ENCODE measurements at places on chromosomes 1 and 21.
A peak's percentile ranks its signal among the peaks of the same experiment; 100 is the strongest.

GRCh38 chr21:37496972-37497371, 130.4 kb downstream of the DYRK1A start:
- DNase-seq, result no peak

- DNase-seq, result no peak
Measured at GRCh38 chr1:96840396-96840795, 118.8 kb downstream of the PTBP2 start.

- DNase-seq, result no peak
Measured at GRCh38 chr1:243890576-243890975, 40.5 kb upstream of the AKT3 start.

- DNase-seq, result no peak
Measured at GRCh38 chr1:92832537-92833114, 786 bp downstream of the RPL5 start.

DNA sequence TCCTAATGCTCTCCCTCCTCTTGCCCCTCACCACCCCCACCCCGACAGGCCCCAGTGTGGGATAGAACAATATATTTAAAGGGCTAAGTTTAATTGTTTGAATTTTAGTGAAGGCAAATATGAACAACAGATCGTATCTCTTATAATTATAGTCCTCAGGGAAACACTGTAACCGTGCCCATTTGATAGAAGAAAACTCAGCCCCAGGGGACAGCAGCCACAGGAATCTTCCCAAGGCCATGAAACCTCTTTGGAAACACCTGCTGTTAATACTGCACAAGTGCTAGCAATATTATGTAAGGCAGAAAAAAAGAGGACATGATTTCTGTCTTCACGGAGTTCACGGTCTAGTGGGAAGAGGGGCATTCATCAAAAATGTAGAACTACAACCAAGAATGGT, 142.2 kb downstream of the URB2 start:
- no peak for DNase-seq

GRCh38 chr1:51044834-51045233, 57.2 kb upstream of the C1orf185 start:
- no peak for DNase-seq

- DNase-seq, result no peak
Measured at GRCh38 chr1:234835239-234835638, 225.3 kb upstream of the IRF2BP2 start.

DNA sequence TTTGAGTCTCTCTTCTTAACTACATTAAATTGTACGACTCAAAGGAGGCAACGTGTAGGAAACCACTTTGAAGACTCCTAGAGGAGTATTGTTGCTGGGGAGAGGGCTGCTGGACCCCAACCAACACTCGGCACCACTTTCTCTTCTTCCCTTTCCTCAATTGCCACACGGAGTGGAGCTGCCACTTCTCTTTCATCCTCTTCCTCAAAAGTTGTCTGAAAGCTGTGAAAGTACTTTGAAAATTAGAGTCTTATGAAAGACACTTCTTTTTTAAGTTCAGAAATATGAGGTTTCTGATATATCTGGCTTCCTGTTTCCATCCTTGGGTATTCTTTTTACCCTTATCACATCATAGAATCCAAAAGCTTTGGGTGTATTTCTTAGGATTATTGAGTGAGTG, 59.5 kb downstream of the MRPS6 start:
- peak; percentile 19 for DNase-seq

DNA sequence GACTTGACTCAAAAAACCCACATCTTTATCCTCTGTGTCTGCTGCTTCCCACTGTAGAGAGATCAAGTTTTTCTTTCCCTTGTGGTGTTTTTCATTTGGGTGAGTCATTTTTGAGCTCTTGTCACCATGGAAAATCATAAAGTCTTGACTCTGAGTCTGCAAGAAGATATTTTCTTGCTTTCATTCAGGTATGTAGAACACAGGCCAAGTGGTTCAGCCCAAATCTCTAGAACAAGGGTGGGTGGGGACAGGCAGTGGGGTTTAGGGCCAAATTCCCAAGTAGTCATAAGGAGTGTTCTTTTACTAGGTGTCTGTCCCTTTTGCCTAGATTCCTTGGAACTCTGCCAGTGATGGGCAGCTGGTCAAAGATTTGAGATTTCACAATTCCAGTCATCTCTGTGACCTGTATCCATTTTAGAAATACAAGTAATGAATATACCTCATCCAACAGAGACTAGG, 21.5 kb upstream of the ARHGAP29 start:
- DNase-seq, result no peak

DNA sequence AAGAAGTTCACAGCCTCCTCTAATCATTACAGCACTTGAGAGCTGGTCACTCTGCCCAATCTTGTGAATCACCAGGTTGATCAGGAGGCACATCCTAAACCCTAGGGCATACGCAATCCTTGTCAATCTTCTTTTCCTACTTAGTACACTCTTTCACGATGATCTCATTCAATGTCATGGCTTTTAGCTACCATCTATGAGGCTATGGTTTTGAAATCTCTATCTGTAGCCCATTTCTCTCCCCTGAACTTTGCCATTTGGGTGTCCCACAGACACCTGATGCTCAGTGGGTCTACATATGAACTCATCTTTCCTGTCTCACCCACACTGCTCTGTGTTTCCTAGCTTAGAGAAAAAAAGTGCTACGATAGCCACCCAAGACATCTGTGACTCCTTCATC, 1.9 kb upstream of the MED18 start:
- no peak for DNase-seq

DNA sequence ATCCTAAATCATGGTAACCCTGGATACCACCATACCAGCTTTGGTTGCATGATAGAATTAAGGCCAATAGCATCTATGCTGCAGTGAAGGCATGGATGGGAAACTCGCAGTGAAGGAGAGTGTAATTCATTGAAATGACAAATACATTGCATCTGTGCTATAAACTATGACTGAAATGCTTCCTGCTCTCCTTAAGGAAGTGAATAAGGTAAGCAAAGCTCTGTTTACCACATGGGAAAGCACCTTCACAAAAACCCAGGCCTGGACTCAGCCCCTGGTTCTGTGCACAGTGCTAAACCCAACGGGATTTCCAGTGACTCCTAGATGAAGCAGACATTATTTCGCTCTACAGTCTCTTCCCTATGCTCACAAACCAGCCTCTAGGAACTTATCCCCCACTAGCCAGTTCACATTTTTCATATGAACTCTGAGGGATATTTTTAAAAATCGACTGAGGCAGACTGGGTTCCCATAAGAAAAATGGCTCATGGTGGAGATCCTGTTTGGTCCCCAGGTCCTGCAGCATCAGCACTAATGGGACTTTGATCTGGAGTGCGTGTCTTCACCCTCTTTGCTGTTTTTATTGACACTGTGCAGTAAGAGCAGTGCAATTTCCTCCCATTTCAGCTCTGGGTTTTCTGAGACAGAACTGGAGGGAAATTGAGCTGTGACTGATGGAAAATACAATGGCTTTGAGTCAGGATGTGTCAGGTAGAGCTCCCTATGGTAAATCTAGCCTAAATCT, 362.7 kb downstream of the SIPA1L2 start:
- no peak for DNase-seq

Data from H1 (cell line).